ENCODE measurements at places on chromosomes 1 and 21.

GRCh38 chr1:29299446-29299845 lies 63.1 kb downstream of the PTPRU start:
- no peak for DNase-seq

GRCh38 chr1:17118706-17119075 lies 560 bp downstream of the PADI2 start:
- peak; percentile 38 for DNase-seq

DNA sequence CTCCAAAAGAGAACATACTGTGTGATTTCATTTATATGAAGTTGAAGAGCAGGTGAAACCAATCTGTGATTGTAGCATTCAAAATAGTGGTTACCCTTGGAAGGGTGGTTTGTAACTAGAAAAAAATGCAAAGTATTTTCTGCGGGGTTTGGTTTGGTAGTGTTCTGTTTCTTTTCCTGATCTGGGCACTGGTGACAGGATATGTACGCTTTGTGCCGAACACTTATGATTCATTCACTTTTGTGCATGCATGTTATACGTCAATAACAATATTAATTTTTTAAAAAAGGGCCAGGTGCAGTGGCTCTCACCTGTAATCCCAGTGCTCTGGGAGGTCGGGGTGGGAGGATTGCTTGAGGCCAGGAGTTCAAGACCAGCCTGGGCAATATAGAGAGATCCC lies 63.8 kb downstream of the CD34 start:
- DNase-seq: no peak

DNA sequence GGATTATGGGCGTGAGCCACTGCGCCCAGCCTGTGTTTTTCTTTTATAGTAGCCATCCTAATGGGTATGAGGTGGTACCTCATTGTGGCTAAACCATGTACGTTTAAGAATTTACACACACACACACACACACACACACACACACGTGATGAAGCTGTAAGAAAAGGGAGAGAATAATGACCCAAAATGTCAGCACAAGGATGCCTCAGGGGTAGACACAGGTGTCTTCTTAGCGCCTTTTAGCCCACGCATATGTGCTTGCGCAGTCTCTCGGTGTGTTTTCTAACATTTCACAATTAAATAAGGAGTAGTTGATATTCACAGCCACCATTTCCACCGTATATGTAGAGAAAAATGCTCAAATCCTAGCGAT lies 782 bp upstream of the PFKL start:
- no peak for DNase-seq

- no peak for DNase-seq
Measured at GRCh38 chr1:239817801-239818200, 273.9 kb upstream of the FMN2 start.

DNA sequence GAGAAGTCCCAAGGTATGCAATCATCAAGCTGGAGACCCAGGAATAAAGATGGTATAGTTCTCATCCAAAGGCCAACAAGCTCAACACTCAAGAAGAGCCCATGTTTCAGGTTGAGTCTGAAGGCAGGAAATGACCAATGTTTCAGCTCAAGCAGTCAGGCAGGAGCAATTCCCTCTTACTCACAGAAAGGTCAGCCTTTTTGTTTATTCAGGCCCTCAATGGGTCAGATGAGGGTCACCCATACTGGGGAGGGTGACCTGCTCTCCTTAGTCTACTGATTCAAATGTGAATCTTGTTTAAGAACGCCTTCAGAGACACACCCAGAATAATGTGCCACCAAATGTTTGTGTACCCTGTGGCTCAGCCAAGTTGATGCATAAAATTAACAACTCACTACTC lies 262.4 kb downstream of the USP25 start:
- no peak for DNase-seq

DNA sequence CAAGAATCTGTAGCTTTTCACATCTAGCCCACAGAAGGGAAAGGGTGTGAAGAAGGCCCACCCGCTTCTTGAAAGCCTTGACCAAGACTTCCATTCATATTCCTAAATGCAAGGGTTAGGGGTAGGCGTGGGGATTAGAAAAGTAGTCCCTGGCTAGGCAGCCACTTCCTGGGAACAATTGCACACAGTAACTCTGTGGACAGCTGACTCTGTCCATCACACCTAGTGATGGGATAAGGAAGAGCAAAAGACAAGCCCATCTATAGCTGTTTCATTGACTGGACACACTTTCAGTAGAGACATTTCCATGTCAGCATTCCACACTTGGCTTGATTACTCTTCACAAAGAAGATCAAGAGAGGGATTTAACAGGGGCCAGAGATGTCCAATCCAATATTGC lies 294.2 kb downstream of the PBX1 start:
- DNase-seq: no peak

DNA sequence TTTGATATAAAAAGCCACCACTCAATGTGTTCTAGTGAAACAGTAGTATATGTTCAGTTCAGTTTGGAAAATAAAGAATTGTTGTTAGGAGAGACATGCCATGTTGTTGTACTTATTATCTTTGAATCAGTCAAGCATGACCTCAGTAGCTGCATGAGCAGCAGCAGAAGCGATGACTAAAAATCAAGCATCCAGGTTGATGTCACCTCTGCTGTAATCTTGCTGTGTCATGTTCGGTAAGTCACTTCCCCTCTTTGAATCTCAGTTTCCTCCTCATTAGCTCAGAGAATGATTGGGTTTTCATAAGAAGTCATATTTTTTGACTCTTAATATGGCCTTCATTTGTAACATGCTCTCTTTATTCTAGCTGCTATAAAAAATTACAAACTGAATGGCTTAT lies 428.4 kb upstream of the B3GALT2 start:
- no peak for DNase-seq

- no peak for DNase-seq
Measured at GRCh38 chr1:24691051-24691450, 47.9 kb downstream of the SRRM1 start.

DNA sequence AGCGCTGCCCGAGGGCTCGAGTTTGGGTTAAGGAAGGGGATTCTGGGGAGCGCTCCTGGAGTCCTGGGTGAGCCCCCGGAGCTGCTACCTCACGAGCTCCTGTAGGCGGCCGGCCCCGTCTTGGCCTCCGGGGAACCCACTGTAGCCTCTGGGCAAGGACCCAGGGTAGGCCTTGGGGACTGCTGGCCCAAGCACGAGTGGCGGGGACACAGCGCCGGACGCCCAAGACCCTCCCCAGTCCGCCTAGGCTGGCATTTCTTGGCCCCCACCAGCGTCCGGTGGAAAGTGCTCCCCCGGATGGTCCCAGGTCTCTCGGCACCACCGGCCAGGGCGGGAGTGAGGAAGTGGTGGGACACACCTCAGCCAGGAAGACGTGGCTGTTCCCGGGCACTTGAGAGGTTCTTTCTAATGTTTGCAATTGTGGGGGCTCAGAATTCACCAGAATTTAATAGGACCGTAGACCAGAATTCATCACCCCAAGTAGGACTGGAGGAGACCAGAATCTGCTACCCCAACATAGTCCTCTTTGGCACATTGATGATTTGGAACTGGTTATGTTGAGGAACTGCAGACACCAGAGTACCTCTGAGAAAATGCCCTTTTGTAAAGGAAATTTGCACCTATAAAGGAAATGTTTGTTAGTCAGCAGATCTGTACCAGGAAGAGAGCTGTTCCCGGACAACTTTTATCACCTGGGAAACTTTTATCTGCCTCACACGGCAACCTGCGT lies 622 bp upstream of the TMPRSS2 start:
- no peak for DNase-seq

DNA sequence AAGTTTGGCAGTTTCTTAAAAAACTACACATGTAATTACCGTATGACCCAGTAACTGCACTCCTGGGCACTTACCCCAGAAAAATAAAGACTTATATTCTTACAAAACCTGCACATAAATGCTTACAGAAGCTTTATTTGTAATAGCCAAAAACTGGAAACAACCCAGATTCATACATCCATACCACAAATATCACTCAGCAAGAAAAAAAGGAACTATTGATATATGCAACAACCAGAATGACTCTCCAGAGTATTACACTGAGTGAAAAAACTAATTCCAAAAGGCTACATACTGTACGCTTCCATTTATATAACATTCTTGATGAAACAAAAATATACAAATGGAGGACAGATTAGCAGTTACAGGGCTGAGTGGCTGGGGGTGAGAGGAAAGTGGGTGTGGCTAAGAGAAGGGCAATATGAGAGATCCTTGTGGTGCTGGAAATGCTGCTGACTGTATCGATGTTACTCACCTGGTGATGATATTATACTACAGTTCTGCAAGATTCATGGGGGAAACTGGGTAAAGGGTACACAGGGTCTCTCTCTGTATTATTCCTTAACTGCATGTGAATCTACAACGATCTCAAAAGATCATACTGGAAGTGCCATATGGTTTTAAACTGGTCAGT lies 96.0 kb upstream of the GNG4 start:
- DNase-seq: no peak

DNA sequence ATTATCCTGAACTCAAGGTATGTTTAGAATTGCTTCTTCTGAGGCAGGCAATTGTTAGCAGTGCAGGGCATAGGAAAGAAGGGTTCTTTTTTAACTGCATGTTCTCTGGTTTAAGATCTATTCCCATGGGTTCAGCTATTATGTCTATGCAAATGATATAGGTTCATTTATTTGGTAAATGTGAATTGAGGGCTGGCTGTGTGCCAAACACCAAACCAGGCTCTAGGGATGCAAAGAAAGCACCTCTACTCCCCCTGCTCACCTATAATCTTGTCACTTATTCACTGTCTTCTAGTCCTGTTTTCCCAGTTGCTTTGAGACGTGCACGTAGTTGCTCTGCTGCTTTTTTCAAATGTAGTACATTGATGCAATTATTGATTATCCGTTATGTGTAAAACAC lies 691 bp upstream of the KIFAP3 start:
- peak; percentile 78 for DNase-seq

- DNase-seq: peak; percentile 73
Measured at GRCh38 chr1:48817505-48818114, 40.9 kb upstream of the BEND5 start.

DNA sequence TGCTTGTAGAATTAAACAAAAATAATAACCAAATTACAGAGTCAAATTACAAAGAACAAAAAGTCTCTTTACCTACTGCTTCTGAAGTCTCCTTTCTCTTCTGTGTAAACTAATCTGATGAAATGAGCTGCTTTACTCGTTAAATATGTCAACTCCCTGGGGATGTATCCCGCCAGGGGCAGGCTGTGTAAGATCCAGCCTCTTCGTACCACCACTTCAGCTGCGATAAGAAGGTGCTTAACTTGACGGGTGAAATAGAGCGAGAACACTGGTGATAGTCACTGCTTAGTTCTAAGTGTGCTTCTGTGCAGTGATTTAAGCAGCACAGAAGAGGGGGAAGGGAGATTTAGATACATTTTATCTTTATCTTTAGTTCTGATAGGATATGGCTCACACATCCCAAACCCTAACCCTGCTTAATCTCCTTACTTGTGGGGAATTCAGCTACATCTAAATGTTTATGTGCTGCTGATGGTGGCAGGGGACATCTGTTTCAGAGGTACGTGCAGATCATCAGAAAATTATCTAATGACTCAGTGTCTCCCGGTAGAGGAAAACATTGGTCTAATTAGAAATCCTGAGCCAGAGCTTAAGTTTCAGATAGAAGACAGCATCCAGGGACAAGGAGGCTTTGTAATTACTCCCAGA lies 46.0 kb downstream of the RHOU start:
- DNase-seq: peak; percentile 71

DNA sequence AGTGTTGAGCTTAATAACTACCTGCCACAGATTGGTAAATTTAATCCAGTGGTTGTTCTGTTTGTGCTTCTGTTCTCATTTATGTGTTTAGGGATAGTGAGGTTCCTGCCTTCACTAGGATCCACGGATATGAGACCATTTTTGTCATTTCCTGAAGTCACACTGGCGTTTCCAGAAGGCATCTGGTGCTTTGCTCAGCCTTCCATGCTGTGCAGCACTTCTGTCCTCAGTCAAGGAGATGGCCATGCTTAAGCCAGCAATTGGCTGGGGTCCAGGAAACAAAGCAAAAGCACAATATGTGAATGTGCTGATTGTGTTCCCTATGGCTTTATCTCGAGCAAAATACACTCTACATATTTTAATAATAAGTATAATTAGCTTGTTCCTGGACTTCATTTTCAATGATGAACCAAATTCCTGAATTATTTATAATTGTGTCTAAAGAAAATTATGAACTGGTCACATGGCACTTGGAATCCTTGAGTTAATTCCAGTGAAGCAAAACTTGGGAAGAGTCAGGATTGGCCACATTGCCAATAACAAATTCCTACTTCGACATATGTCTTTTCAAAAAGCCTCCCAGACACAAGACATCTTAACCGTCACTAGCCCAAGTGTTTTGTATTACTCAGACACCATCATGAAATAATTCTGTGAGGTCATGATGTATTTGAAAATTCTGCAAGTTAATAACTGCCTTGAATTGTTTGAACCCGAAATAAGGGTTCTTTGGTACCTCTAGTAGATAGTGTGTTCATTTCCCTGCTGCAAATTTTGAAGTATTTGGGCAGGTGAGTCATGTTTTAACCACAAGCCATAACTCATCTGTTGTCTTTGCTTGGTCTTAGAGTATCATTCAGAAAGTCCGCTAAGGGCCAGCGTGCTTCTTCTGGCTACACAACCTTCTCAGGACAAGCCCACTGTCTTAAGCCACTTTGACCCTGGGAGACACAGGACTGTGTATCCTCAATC lies 412.4 kb downstream of the DISC1 start:
- no peak for DNase-seq

- peak; percentile 29 for DNase-seq
Measured at GRCh38 chr1:171984850-171985485, 143.7 kb downstream of the DNM3 start.

- DNase-seq: peak; percentile 83
Measured at GRCh38 chr21:41167348-41168342, at the start of gene BACE2. TSS of gene BACE2 (plus strand) at chr21:41168160. CDS start at chr21:41168264, 104 bp downstream.

Measured in NCI-H526 (cell line).